Articular chondrocyte of knee joint (primary cell): ENCODE measurements at places on chromosomes 4 and X. TPM values are rescaled to one million over a fixed set of nuclear protein-coding genes. Genes with fewer than 3 reads are reported as not detected.

The HSFX2 gene
- 0.22 TPM in 1 of 2 replicates, not detected in the other for total RNA-seq

The CENPVL3 gene
- 0.11 TPM in 1 of 2 replicates, not detected in the other for total RNA-seq

The NKX6-1 gene
- total RNA-seq = 0.13 TPM in 1 of 2 replicates, not detected in the other

The DNAJB14 gene
- total RNA-seq = 52.7 and 56.0 TPM in 2 replicates

The PWWP3B gene
- 0.22 and 0.39 TPM in 2 replicates for total RNA-seq

The CSAG3 gene
- not detected in 2 replicates for total RNA-seq

The SLIT2 gene
- total RNA-seq = 0.13 and 1.1 TPM in 2 replicates

The SATL1 gene
- not detected in 2 replicates for total RNA-seq

The YIPF7 gene
- not detected in 2 replicates for total RNA-seq

The MBNL3 gene
- total RNA-seq = 8.0 and 12.9 TPM in 2 replicates

The NDST4 gene
- not detected in 2 replicates for total RNA-seq

The ZDHHC15 gene
- total RNA-seq = 2.4 and 2.5 TPM in 2 replicates

The SLC9B2 gene
- 24.8 and 29.5 TPM in 2 replicates for total RNA-seq

The TLL1 gene
- total RNA-seq = 3.8 and 9.7 TPM in 2 replicates

The GAB3 gene
- total RNA-seq = 0.86 and 3.8 TPM in 2 replicates

The GYPA gene
- total RNA-seq = not detected in 2 replicates

The HAND2 gene
- total RNA-seq = 0.78 and 3.0 TPM in 2 replicates

The CXCL8 gene
- total RNA-seq = 2.7 and 4.0 TPM in 2 replicates

The ADH1C gene
- total RNA-seq = 0.26 and 0.32 TPM in 2 replicates

The LDB2 gene
- total RNA-seq = 3.9 and 5.9 TPM in 2 replicates

The NMU gene
- 0.13 and 0.22 TPM in 2 replicates for total RNA-seq

The UGT8 gene
- total RNA-seq = not detected in 2 replicates

The MAGEE2 gene
- not detected in 2 replicates for total RNA-seq

The PAGE2 gene
- total RNA-seq = not detected in 2 replicates

The ZCCHC18 gene
- total RNA-seq = 0.22 and 0.26 TPM in 2 replicates

The TMPRSS11D gene
- not detected in 2 replicates for total RNA-seq

The CACNA1F gene
- total RNA-seq = under 0.01 TPM in 1 of 2 replicates, not detected in the other

The FGB gene
- total RNA-seq = not detected in 2 replicates

The IQCM gene
- total RNA-seq = 0.11 and 0.26 TPM in 2 replicates

The MAGEA6 gene
- total RNA-seq = not detected in 2 replicates

The CCSER1 gene
- 0.11 TPM in 1 of 2 replicates, not detected in the other for total RNA-seq

The XKRX gene
- total RNA-seq = 0.11 TPM in 1 of 2 replicates, not detected in the other

The CFI gene
- 25.5 and 59.7 TPM in 2 replicates for total RNA-seq

The PDCL2 gene
- total RNA-seq = not detected in 2 replicates

The KDM6A gene
- 26.8 and 40.2 TPM in 2 replicates for total RNA-seq

The POU4F2 gene
- not detected in 2 replicates for total RNA-seq

The ATP7A gene
- total RNA-seq = 14.1 and 17.0 TPM in 2 replicates

The SERTM2 gene
- not detected in 2 replicates for total RNA-seq

The MAGEA1 gene
- not detected in 2 replicates for total RNA-seq

The NUDT9 gene
- total RNA-seq = 15.8 and 20.5 TPM in 2 replicates

The GPR82 gene
- total RNA-seq = not detected in 2 replicates

The EBP gene
- total RNA-seq = 33.8 and 37.8 TPM in 2 replicates

The DMRTC1B gene
- total RNA-seq = not detected in 2 replicates

The STPG2 gene
- total RNA-seq = 0.13 and 0.65 TPM in 2 replicates

The HDX gene
- total RNA-seq = 6.9 and 8.0 TPM in 2 replicates

The ZFP92 gene
- 0.13 and 0.22 TPM in 2 replicates for total RNA-seq

The NEUROG2 gene
- total RNA-seq = under 0.01 TPM in 1 of 2 replicates, not detected in the other

The SMIM31 gene
- 0.11 TPM in 1 of 2 replicates, not detected in the other for total RNA-seq

The OCIAD2 gene
- 4.4 and 5.3 TPM in 2 replicates for total RNA-seq

The PNMA5 gene
- not detected in 2 replicates for total RNA-seq

The KLHL13 gene
- 58.0 and 87.8 TPM in 2 replicates for total RNA-seq

The HS3ST1 gene
- total RNA-seq = 0.22 and 0.52 TPM in 2 replicates

The RASL11B gene
- total RNA-seq = 0.11 TPM in 1 of 2 replicates, not detected in the other
